ENCODE measurements at places on chromosomes 6 and 20.

DNA sequence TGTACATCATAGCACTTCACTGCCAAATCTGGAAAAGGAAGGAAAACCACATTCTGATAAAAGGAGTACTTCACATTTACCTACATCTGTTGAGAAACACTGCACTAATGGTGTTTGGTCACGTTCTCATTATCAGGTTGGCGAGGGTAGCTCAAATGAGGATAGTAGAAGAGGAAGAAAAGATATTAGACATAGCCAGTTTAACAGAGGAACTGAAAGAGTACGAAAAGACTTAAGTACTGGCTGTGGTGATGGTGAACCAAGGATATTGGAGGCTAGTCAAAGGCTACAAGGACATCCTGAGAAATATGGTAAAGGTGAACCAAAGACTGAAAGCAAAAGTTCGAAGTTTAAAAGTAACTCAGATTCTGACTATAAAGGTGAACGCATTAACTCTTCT, 32.0 kb upstream of the GJA10 start:
- no peak for DNase-seq

GRCh38 chr6:44855562-44856411, 468.3 kb downstream of the CDC5L start:
- DNase-seq, result no peak

GRCh38 chr6:1363729-1364572, 25.4 kb upstream of the FOXF2 start:
- DNase-seq, result no peak

GRCh38 chr6:141265756-141266623, 866.7 kb upstream of the GJE1 start:
- DNase-seq, result no peak

GRCh38 chr6:111494951-111495635, 12.1 kb upstream of the REV3L start:
- DNase-seq, result no peak

DNA sequence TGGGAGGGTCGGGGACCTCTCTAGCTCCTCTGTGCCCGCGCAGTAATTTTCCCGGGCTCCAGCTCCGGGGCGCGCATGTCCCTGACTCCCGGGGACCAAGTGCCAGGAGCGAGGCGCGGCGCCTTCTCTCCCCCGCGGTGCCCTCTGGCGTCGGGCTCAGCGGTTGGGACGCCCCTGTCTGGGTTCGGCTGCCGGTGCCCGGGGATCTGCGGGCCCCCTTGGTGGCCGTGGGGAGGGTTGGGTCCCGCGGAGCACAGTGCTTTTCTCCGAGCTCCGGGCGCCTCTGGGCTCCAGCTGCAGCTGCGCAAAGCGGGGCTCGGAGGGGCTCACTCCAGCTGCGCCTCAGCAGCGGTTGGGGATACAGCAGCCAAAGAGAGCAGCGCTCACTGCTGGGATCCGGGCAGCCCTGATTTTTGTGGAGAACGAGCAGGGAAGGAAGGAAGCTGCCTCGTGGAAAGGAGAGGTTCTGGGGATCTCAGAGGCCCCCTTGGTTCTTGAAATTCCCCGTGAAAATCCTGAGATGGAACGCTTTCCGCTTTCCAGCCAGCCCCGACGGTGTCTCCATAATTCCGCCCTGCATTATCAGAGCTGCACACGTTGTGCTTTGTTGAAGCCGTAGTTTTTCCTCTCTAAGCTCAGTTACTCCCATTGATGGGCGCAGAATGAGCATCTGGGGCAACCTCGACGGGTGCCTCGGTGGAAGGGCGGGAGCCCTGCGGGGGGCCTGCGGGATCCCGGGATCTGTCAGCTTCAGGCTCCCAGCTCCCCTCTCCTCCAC, 861 bp downstream of the PPP1R14C start:
- peak; percentile 36 for DNase-seq

Measured in germinal center (tissue), 1 donor.